ENCODE measurements at places on chromosomes 16 and 17.

- DNase-seq, result no peak
Measured at GRCh38 chr17:12118617-12119016, 97.9 kb downstream of the MAP2K4 start.

DNA sequence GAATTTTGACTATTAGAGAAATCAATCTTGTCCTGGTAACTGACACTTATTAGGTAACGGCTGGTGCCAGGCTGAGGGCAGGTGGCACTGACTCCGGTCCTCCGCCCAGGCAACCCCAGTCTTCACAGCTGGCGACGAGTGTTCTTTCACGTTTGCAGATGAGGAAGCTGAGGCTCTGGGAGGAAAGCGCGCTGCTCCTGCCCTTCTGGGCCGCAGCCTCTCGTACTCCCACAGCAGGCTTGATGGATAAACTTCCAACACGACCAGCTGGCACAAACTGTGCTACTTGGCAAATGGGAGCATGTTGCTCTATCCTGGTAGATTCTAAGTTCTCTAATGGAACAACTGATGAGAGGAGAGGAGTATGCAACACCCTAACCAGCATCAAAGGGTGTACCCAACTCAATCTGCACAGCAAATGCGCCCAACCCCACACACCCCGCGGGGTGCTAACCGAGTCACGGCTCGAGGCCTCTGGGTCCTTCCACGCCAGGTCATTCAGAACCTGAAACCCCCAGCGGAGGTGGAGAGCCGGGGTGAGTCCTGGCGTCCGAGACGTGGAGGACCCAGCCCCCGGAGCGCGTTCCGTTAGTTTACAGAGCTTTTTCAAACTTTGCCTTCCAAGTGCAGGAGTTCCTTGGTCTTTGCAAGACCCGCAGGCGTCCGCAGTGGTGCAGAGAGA is 477 bp upstream of the SLC47A1 start:
- DNase-seq, result no peak

- DNase-seq, result no peak
Measured at GRCh38 chr16:23351360-23351759, 49.3 kb downstream of the SCNN1B start.

DNA sequence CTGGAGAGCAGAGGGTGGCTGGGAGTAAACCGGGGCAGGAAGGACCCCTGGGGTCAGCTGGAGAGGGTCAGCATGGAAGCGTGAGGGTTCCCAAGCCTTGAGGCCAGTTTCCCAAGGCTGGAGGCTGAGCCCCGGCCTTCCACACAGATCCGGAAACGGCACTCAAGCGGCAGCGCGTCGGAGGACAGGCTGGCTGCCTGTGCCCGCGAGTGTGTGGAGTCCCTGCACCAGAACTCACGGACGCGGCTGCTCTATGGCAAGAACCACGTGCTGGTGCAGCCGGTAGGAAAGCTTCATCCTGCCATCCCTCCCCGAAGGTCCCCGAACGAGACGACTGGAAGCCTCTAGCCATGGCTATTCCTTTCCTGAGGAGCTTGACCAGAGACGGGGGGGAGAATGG is 26.0 kb downstream of the SGSM2 start:
- no peak for DNase-seq

DNA sequence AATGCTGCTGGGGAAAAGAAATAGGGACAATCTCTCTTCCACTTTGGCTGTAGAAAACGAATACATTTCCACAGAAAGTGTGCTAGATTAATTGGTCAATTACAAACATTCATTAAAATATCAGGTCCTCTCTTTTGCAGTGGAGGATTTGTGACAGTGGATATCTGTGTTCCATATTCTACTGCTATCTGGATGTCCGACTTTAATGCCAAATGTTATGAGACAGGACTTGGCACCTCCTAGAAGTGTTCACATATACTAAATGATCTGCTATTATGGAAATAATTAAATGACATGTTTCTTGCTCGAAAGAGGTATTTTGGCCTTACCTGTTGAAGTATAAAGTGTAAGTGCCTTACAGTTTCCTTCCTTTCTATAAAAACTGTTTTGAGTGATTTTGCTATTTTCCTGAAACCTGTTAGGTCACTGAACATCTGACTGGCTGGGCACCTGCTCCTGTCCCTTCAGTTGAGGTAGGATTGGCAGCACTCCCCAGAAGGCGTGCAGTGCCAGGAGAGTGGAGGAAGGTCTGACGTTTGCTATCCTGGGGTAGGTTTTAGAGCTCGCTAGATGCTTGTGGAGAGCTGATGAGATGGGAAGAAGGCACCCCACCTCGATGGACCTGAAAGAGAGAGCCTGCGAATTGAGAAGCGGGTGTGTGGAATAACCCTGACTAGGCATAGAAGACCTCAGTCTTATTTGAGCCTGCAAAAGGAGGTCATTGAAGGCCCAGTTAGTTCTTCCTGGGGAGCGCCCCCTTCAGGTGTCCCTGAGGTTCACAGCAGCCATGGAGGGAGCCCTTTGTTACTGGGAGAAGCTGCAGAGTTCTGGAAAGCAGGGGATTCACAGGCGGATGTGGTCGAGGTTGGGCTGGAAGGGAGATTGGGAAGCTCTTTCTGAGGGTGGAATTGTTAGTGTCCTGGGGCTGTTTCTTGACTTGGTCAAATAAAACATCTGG is 159.4 kb upstream of the ZNF267 start:
- peak; percentile 6 for DNase-seq

GRCh38 chr16:89431630-89432029 is 58.7 kb downstream of the ANKRD11 start:
- no peak for DNase-seq

DNA sequence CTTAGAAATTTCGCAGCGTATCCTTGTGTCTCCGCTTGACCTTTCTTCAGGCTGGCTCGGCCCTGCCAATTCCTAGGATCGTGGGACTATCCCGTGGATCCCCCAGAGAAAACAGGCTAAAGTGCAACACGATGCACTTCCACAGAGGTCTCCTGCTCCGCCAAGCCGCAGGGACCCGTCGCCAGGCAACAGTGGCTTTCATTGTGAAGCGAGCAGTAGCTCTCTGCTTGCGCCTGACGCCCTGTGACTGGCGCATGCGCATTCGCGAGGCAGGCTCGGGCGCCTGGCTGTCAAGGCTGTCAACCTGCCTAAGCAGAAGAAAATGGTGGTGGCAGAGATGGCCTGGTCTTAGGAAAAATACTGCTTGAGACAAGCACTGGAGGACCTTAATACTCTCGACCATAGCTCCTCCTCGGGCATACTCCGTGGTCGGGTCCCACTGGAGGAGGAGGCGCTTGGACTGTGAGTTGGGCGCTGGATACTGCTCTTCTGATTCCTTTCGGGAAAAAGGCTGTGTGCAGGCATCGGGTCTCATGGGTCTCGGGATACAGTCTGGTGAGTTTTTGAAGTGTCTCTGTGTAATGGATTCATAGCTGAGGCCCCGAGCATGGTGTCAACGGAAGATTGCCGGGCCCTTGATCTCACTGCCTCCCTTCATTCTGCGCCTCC is 2336.1 kb downstream of the TP53TG3F start:
- DNase-seq, result no peak

DNA sequence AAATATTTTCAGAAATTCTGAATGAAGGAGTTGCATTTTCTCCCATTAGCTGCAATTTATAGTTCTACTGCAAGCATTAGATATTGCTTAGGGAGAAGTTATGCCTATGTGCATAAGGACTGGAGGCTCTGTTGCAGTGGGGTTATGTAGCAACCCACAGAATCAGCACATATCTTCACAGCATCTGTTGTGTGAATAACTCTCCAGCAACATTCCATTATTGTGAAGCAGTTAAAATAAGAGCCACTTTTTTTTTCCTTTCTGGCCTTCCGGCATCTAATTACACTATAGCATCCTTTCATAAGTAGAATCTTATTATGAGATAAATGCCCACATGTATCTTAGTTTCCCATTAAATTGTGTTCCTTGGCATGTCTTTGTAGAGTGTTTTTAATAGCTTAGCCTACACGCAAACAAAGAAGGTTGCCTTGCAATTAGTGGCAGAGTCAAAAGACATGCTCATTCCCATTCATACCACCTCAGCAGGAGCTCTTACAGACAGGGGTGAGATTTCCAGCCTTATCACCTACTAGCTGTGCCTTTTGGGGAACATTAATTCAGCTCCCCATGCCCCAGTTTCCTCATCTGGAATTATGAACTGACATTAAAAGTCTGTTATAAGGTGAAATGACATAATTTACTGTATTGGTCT is 596.0 kb upstream of the GOT2 start:
- no peak for DNase-seq

- peak; percentile 79 for DNase-seq
Measured at GRCh38 chr17:55513885-55514590, 2.8 kb upstream of the SMIM36 start.

- peak; percentile 31 for DNase-seq
Measured at GRCh38 chr17:60102632-60103096, 23.9 kb upstream of the HEATR6 start.

DNA sequence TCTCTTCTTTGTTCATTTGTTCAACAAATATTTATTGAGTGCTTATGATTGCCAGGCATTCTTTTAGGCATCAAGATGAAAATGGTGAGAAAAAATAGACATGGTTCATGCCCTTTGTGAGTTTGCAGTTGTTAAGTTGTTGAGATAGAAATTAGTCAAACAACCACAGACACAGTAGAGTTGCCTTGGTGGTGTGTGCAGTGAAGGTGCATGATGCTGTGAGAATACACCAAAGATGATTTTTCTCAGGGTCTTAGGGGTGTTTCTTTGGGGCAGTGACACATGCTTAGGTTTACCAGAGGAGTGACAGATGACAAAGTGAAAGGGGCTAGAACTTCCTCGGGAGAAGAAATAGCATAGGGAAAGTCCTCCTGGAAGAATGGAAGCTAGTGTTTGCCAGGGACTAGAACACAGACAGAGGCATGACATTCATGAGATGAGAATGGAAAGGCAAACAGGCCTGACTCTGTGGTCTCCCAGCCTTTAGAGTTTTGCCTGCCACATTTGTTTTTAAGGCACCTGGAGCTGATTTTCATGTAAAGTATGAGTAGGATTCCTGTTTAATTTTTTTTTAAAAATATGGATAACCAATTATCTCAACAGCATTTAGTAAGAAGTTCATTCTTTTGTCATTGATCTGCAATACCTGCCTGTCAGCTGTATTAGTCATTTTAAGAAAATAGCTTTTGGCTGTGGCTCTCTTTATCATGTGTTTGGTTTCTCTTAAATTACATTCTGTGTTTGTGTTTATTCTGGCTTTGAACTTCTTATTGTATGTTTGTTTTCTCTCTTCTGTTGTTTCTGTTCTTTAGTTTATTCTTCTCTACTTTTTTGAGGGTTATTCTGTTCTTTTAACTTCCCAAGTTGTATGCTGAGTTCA is 36.6 kb downstream of the CYLD start:
- peak; percentile 59 for DNase-seq

DNA sequence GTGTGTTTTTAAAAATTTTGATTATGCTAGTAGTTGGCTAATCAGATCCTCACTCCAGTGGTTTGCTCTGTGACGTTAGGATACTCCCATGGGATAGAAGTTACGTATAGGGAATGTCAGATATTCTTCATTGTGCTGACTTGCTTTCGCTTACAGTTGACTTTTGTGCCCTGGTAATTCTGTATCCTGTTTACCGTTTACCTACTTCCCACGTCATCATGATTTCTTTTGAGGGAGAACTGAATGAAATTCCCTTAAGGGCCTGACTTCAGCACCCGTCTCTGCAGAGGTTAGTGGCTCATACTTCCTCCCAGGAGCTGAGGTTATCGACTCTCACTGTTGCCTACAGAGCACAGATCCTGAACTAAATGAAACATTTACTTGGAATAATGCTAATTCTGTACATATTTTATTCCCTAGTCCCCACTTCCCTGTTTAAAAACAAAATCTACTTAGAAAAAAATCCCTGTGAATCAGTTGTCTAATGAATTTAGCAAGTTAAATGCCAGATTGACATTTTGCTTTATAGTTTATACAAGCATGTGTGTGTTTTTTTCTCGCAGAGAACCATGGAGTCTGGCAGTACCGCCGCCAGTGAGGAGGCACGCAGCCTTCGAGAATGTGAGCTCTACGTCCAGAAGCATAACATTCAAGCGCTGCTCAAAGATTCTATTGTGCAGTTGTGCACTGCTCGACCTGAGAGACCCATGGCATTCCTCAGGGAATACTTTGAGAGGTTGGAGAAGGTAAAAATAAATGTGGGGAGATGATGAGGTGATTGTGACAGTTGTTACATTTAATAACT is 2.8 kb downstream of the PRKAR1A start:
- DNase-seq, result no peak

DNA sequence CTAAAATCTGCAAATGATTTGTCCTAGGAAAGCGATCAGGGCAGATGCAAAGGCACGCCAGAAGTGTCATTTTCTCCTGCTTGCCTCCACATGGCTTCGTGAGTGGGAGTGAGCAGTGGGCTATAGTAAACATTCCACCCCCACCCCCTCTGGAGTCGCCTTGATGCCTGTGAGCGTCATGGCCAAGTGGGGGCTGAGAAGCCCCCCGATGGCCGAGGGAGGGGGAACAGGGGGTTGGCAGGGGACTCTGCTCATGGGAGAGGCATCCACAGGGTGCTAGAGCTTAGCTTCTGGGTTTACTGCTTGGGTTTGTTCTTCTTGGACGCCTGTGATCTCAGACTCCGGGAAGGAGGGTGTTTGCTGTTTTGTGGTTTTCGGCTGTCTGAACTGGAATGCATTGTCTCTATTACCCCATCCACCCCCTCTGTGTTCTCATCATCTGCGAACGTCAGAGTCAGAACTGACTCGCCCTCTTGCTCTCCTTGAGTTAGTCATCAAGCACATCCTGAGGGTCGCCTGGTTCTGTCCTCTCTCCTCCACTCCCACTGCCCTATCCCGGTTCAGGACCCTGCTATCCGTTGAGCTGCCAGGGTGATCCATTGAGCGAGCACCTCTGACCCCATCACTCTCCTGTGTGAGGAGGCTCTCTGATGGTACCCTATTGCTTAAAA is 15.4 kb downstream of the TNS4 start:
- peak; percentile 52 for DNase-seq

DNA sequence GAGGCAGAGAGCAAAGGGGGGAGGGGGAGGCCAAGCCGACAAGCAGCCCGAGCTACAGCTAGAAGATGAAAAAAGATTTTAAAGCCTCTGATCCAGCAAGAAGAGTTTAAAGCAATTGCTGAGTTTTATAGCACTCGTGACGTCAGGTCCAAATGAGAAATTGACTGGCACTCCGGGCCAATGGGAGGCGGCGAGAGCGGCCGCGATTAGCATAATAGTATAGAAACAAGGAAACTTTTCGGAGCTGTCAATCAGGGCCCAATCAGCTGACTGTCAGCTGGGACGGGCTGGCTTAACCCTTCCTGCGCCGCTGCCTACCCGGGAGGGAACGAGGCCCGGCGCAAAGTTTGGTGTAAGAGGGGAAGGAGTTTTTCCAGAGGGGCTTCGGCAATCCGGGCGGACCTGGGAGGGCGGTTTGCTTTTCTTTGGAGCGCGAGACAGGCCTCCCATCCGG is at the start of gene MAF:
MAF (minus strand) TSS at position 100 of the 454 bp plus-strand sequence. CDS start 835 bp downstream, outside the sequence.
- peak; percentile 96 for DNase-seq

- peak; percentile 93 for DNase-seq
Measured at GRCh38 chr17:78817123-78817522, 23.5 kb downstream of the USP36 start.

DNA sequence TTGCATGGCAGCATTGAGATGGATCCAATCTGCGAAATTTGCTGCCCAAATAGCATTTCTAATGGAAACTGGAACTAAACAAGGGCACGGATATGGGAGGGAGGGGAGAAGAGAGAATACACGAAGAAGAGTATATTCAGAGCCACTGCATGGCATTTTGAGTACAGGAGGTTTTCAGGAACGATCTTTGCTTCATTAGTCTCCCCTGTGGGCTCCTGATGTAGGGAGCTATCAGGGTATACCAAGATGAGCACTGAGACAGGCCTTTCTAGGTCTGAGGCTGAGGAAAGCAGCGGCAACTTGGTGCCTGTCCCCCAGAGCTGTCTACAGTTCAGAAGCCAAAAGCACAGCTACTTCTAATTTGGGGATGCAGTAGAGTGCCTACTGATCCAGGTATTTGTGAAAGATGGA is 257.7 kb upstream of the PMFBP1 start:
- no peak for DNase-seq
